ENCODE measurements at places on chromosomes 2 and 18.

DNA sequence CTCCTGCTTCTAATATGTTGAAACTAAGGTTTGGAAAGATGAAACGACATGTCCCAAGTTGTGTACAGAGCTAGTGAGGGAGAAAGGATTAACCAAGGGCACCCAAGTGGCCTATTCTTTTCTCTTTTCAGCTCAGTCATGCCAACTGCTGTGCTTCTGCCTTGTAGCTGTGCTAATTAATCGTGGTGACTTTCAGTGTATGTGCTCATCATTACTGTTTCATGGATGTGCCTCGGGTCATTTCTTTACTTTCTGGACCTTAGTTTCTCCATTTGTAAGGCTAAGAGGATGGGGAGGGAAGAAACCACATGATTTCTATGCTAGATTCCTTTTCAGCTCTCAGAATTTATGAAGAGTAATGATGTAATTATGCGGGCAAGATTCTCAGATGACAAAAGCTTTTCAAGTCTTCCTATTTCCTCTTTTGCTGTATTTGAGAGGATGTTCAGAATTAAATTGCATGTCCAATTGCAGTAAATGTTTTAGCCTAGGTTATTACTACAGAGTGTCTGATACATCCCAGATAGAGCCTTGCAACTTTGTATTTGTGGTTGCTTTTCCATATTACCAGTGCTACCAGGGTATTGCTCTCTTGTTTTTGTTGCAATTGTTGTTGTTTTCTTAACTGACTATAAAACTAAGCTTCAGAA lies 621.2 kb downstream of the CNTNAP5 start:
- DNase-seq: no peak

- DNase-seq: no peak
Observed at GRCh38 chr18:1371724-1372123, 467.1 kb downstream of the ADCYAP1 start.

GRCh38 chr18:44537526-44537925 lies 143.2 kb upstream of the SETBP1 start:
- peak; percentile 93 for DNase-seq

DNA sequence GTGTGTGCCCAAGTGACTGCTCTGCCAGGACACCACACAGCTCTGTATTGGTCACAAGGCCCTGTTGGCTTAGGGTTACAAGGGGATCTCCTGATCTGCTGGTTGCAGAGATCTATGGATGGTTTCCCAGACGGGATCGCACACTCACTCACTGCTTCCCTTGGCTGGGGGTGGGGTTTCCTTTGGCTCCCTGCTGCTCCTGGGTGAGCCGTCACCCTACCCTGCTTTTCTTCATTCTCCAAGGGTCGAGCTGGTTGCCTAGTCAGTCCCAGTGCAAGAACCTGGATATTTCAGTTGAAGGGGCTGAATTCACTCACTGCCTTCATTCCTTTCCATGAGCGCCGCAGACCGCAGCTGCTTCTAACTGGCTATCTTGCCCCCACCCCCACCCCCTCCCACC lies 56.3 kb downstream of the GTF3C3 start:
- DNase-seq: no peak

DNA sequence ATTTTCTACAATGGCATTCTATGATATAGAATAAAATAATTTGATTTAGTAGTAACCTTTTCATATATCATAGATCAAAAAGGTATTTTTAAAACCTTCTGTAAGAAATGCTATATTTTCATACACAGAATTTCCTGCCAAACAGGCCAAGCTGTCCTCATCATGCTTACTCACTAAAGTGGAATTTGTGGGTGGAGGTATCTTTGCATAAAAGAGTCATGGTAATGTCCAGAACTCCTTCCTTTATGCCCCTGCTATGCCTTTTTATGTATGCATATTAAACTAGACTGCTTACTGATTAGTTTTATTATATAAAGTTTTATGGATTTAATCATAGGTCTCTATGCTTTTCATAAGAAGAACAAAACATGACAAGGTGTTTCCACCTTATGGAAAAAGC lies 27.5 kb upstream of the MARCHF7 start:
- peak; percentile 39 for DNase-seq

DNA sequence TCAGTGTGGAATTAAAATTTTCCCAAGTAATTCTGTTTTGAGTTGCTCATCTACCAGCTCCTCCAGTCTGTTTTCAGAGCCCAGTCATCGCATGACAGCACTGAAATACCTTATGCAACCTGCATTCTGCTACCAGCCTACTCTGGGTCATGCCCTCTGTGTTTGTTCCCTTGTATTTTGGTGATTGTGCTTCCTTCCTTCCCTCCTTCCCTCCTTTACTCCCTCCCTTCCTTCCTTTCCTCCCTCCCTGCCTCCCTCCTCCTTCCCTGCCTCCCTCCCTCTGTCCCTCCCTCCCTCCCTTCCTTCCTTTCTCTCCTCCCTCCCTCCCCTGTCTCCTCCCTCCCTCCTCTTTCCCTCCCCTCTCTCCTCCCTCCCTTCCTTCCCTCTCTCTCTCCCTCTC lies 289.6 kb downstream of the CDH2 start:
- DNase-seq: peak; percentile 4

- peak; percentile 56 for DNase-seq
Observed at GRCh38 chr2:30305235-30305634, 73.9 kb downstream of the LBH start.

DNA sequence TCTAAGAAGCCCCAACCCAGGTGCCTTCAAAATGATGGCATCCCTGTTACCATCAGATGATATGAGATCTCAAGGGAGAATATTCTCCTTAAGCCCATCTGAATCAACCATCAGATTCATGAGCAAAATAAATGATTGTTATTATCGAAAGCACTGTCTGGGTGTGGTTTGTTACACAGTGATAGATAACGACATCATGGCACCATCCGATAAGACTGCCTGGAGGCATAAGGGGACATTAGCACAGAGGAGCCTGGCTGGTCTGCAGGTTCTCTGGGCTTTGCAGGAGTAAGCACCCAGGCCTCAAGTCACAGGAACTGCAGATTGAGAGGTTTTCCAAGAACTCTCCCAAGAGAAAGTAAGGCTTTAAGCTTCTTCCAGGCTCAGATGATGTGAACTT lies 15.6 kb downstream of the BMP10 start:
- no peak for DNase-seq

DNA sequence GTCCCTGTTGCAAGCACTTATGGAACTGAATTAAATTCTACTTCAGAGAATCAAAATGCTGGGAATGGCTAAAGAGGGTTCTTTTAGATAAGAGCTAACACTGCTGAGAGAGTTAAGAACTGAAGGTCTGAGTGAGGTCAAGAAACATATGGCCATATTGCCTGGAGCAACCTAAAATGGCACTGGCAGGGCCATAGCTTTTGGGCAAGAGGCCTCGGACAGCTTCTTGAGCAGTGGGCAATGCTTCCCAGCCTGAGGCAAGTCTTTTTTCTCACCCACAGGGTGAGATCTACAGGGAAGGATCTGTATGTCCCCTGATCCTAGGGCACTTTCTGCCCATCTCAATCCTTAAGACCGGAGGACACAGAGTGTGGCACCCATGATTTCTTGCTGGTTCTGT lies 244.6 kb upstream of the NT5C1B start:
- DNase-seq: no peak

DNA sequence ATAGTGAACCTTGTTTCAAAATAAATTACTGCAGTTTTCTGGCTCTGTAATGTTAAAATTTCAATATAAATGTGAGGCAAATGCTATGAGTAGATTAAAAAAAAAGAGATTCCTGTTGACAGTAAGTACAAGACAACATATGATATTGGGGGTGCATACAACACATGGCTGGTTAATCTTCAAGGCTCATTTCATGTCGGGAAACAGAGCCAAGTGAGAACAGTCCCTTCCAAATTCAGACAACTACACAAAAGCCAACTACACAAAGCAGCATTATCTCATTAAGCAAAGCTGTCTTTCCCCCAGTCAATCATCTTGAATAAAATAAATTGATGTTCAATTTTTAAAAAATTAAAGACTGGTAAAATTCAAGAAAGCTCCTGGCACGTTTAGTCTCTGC lies 549.2 kb downstream of the CCDC85A start:
- DNase-seq: no peak
